ENCODE measurements at places on chromosomes 4 and X.

DNA sequence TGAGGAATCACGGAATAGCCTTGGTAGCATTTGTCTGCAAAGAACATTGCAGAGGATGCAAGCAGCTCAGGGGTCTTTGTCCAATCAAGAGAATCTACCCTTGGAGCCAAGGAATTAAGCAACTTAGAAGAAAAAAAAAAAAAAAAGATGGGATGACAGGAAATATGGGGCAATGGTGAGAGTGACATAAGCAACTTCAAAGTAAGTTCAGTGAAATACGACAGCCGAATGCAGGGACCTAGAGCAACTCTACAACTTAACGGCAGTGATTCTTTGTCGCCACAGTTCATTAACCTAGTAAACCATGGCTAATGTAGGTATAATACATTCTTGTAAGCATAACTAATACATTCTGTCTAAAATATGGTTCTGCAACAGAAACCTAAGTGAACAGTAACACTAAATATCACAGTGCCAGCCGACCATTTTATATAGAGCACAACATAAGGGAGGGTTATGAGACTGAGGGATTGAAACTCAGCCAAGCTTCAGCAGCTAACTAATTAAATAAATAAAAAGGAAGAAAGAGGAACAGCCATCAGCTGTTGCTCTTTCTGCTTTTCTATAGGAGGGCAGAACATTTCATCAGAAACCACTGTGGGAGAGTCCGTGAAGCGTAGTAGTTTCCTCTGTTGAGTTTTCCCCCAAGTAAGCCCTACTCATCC lies 74.7 kb downstream of the PPARGC1A start:
- DNase-seq: no peak

- DNase-seq: no peak
Measured at GRCh38 chr4:118799231-118799942, 36.5 kb downstream of the SEC24D start.

GRCh38 chr4:59644765-59645164 lies 1555.4 kb upstream of the ADGRL3 start:
- DNase-seq: no peak

DNA sequence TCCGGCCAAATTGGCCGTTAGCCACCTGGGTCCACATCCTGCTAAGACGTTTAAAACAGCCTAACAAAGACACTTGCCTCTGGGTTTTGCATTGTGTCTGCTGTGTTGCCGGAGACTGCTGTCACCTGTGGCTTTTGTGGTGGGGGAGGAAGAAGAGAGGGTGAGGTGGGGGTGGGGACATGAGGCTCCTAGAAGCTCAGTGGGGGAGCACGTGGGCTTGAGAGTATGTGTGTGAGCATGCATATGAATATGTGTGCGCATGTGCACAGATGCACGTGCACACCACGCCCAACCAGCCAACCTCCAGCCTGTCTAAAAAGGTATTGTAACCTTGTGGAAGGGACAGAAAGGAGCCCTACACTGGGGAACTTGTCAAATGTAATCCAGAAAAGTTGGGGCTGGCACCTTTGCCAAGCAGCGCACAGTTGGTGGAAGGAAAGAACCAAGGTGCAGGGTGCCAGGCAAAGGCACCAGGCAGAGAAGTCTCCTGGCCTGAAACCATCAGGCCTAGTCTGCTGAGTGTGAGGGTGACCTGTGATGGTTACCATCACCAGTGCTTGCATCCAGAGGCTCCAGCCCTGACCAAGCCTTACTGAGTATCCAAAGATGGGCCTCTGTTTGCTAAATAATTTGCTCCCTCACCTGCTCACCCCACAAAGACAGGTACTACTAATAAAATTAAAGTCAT lies 10.1 kb upstream of the SASH3 start:
- no peak for DNase-seq

- no peak for DNase-seq
Measured at GRCh38 chr4:158822348-158822747, 53.5 kb downstream of the FNIP2 start.

GRCh38 chr4:42234817-42235216 lies 82.4 kb upstream of the BEND4 start:
- DNase-seq: no peak

- DNase-seq: no peak
Measured at GRCh38 chr4:5916229-5916628, 23.3 kb upstream of the CRMP1 start.

DNA sequence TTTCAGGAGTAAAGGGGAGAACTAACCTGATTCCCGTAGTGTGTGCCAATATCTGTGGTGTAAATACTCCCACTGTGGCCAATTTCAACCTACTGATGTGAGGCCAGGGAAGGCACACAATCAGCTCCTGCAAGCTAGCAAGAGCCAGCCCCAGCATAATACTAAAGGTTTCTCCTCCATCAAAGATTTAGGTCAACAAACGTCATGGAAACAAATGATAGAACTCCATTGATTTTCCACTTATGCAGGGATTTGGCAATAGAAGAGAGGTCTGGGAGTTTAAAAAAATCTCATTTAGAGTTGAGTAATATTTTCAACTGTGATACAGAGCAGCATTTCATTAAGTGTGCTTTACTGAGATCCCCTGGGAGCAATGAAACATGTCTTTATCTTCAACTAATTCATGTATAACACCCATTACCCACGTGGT lies 15.8 kb upstream of the VEGFD start:
- no peak for DNase-seq

GRCh38 chr4:32427566-32427965 lies 1707.4 kb downstream of the PCDH7 start:
- no peak for DNase-seq

- no peak for DNase-seq
Measured at GRCh38 chrX:12443534-12444098, 305.3 kb downstream of the FRMPD4 start.

DNA sequence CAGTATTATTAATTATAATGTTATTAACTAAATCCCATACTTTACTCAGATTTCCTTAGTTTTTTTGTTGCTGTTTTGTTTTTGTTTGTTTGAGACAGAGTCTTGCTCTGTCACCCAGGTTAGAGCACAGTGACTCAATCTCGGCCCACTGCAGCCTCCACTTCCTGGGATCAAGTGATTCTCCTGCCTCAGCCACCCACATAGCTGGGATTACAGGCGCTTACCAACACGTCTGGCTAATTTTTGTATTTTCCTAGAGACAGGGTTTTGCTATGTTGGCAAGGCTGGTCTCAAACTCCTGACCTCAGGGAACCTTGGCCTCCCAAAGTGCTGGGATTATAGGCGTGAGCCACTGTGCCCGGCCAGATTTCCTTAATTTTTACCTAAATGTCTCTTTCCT lies 72.2 kb downstream of the ANAPC4 start:
- DNase-seq: no peak

- DNase-seq: no peak
Measured at GRCh38 chr4:3239303-3239702, 9.7 kb upstream of the MSANTD1 start.

GRCh38 chr4:17097362-17097761 lies 198.9 kb upstream of the LDB2 start:
- no peak for DNase-seq

DNA sequence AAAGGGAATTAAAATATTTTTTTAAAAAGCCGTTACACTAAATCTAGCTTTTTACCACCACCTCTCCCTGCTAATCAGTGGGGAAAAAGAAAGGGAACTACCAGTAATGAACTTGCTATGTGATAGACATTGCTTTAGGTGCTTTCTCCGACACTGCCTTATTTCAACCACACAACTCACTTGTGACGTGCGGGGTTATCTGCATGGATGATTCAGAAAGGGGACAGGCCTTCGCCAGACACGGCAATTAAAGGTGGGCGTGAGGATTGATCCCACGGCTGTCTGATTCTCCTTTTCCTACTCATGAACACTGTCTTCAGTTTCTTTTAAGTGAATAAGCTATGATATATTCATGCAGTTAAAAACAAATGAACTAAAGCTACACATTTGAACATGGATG lies 882 bp upstream of the CXCR3 start:
- no peak for DNase-seq

- no peak for DNase-seq
Measured at GRCh38 chr4:174663216-174663615, 140.9 kb upstream of the HPGD start.

DNA sequence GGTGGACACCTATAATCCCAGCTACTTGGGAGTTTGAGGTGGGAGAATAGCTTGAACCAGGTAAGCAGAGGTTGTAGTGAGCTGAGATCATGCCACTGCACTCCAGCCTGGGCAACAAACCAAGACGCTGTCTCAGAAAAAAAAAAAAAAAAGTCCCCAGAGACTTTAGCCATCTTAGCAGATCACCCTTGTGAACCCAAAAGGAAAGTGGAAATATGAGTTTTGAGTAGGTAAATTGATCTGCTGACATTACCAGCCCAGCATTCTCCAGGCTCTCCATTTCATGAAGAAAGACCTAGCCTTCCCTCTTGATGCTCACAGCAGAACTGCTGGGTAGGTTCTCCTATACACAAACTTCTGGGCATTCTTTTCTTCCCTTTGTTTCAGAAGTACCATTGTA lies 24.5 kb upstream of the HNRNPD start:
- DNase-seq: no peak

DNA sequence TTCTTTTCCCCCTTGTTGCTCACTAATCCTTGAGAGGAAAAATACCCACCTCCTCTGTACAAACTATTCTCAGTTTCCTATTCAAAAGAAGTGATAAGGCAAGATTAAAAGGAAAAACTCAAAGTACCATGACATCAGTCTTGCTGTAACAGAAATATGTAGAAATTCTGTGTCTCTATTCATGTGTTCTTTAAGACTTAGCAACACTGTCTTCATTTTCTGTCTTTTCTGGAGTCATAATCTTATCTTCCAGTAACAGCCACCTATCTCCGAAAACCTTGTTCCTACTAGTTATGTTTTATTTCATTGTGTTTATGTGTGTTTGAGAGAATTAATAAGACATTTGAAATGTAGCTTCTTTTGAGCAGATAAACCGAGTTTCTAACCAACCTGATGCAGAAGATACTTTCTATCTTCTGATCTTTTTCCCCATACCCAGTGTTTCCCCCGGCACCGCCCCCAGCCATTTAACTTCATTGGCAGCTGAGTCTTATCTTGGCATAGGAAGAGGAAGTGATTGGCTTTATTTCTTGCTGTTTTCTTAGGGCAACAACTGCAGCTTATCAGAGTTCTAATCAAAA lies 8.0 kb downstream of the FAM241A start:
- DNase-seq: no peak

DNA sequence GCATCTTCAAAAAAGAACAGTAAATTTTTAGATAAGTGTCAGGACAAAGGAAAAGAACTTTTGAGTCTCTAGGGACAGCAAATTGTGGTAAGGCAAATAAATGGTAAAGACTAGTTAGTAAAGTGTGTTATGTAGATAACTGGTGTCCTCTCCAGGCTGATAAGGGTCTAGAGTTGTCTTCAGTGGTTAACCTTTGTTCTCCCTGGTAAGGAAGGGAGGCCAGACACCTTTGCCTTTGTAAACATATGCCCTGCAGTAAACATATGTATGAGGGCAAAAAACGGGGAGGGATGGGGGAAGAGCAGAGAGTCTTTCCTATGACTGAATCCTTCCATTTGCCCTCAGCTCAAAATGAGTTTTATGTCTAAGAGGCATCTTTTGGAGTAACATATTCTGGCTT lies 384.6 kb downstream of the HNRNPD start:
- DNase-seq: no peak

- no peak for DNase-seq
Measured at GRCh38 chr4:24321131-24321530, 263.2 kb downstream of the DHX15 start.

Measured in iPS-NIHi11 (cell line).